ENCODE measurements at places on chromosomes 16 and 17. TPM values are rescaled to one million over a fixed set of nuclear protein-coding genes. Genes with fewer than 3 reads are reported as not detected.

FNDC8 gene
- not detected for total RNA-seq

DNA sequence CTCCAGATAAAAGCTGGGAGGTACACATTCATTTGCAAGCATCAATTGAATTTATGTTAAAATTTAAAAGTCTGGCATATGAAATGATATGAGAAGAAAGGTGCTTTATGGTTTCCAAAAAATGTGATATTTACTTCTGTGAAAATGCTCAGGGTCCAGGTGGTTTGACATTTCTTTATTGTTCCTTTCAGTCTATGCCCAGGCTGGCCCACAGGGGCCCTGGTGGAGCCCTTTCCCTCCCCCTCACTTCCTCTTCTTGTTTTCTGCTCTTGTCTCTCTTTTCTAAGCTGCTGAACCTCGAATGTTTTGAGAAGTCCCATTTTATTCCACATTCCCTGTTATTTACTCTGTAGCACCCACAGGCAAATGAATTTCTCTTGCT is 127.8 kb downstream of the HS3ST3B1 start:
- DNase-seq, result no peak

FAM171A2 gene
- 89.5 TPM for total RNA-seq

SGCA gene
- 428 TPM for total RNA-seq

CD300LF gene
- not detected for total RNA-seq

- DNase-seq, result no peak
Observed at GRCh38 chr16:80669673-80670072, 128.9 kb downstream of the DYNLRB2 start.

DNA sequence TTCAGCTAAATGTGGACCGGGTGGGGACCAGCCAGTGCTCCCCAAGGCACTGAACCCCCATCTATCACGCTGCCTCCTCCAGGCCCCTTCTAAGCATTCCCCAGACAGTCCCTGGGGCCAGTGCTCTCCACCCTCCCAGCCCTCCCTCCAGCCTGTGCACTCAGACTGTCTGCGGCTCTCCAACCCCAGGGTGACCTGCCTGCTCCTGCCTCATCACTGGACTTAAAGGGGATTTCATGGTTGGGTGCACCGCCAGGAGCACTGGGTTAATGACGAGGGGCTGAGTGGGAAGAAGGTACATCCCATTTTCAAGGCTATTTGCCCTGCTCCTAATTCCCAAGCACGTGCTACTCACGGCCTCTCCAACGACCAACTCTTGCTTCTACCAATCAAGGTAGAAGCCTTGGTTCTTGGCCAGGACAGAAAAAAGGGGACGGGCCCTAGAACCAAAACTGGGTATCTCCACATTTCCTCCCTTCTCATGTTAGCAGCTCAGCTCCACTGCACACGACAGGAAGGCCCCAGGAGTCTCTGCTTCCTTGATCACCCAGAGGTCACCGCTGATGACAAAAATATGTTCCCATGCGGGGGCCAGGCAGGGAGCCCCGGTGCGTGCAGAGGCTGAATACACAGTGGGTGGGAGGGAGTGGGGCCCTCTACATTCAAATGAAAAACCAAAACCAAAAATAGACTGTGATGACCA is 3.5 kb upstream of the ABR start:
- DNase-seq, result no peak

GRCh38 chr17:19737305-19738072 is 10.6 kb downstream of the ALDH3A1 start:
- DNase-seq, result no peak

- DNase-seq, result no peak
Observed at GRCh38 chr16:22681554-22682291, 132.2 kb upstream of the HS3ST2 start.

DNA sequence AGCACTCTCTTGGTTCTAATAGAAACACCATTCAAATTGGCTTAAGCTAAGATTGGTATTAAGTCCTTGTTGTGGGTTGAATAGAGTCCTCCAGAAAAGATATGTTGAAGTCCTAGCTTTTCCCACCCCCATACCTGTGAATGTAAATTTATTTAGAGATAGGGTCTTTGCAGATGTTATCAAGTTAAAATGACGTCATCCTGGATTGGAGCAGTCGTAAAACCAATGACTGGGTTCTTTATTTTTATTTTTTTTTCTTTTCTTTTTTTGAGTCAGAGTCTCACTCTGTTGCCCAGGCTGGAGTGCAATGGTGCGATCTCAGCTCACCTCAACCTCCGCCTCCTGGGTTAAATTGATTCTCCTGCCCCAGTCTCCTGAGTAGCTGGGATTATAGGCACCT is 658.6 kb upstream of the RBFOX1 start:
- no peak for DNase-seq

DNA sequence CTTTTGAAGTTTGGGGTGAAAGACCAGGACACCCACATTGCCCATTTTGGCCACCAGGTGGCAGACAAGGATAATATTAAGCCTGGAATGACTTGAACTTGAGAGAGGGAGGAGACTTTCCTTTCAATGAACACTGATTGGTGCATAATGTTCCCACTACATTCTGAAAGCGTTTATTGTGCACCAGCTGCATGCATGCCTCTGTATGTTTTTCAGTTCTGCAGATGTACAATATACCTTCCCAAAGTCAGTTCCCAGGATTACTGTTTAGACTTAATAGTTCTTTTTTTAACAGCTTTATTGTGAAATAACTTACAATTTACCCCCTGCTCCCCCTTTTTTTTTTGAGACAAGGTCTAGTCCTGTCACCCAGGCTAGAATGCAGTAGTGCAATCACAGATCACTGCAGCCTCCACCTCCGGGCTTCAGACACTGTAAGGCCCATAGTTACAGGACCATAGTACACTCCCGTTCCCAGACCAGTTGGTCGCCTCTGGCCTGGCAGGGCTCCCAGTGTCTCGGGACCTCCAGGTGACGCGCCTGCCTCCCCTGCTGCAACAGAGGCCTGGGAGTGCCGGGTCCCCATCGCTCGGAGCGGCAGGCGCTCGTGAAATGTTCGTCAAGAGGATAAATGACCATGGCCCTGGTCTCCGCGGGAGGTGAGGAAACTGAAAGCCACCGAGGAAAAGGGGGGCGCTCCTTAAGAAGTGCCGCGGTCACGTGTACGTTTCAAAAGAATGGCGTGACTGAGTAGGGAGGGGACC is 12.2 kb downstream of the CES2 start:
- DNase-seq, result peak; percentile 92

DNA sequence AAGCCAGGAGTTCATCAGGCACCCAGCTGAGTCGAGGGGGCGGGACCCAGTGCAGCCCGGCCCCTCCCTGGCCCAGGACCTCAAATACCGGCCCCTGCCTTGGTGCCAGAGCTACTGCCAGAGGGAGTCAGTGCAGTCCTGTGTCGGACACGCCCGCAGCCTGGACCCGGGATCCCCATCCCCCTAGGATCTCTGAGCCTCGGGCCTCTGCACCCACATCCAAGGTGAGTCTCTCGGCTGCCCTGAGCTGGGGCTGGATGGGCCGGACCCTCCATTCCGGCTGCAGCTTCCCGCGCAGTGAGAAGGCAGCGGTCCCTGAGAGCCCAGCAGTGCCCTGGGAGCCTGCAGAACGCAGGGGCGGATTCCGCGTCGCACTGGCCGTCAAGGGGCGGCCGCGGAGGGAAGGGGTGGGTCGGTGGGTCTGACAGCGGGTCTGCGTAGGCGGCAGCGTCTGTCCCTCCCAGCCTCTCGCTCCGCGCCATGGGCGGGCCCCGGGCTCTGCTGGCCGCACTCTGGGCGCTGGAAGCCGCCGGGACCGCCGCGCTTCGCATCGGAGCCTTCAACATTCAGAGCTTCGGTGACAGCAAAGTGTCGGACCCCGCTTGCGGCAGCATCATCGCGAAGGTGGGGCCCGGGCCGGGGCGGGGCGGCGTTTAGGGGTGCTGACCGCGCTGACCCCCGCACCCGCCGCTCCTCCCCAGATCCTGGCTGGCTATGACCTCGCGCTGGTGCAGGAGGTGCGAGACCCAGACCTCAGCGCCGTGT is at the start of gene DNASE1L2:
Gene DNASE1L2 (plus strand): TSS at position 108 of the 765 bp plus-strand sequence. CDS start 373 bp downstream, at position 481.
- no peak for DNase-seq

Data from myocyte (in vitro differentiated cells).